ENCODE measurements at places on chromosomes 12 and 14. TPM values are rescaled to one million over a fixed set of nuclear protein-coding genes. Genes with fewer than 3 reads are reported as not detected.

GRCh38 chr14:54104601-54105145, 148.0 kb upstream of the BMP4 start:
- no peak overlapping the region for H3K27ac ChIP-seq
- no peaks in the 10 kb centered on the region for H3K36me3 ChIP-seq
- H3K4me3 ChIP-seq, result no peak overlapping the region
- peaks cover 5% of the 10 kb centered on the region for H3K4me1 ChIP-seq
- DNase-seq, result no peak
- H3K27me3 ChIP-seq, result no peaks in the 10 kb centered on the region

- no peak for DNase-seq
- H3K4me1 ChIP-seq, result no peaks in the 10 kb centered on the region
Measured at GRCh38 chr12:112945515-112945914, 7.2 kb downstream of the OAS3 start.

GRCh38 chr14:60326274-60326673, 77.3 kb downstream of the PPM1A start:
- H3K4me1 ChIP-seq, result peaks cover 4% of the 10 kb centered on the region
- no peaks in the 10 kb centered on the region for H3K27me3 ChIP-seq
- no peak overlapping the region for H3K4me3 ChIP-seq
- no peak overlapping the region for H3K27ac ChIP-seq
- H3K36me3 ChIP-seq, result no peaks in the 10 kb centered on the region

DNA sequence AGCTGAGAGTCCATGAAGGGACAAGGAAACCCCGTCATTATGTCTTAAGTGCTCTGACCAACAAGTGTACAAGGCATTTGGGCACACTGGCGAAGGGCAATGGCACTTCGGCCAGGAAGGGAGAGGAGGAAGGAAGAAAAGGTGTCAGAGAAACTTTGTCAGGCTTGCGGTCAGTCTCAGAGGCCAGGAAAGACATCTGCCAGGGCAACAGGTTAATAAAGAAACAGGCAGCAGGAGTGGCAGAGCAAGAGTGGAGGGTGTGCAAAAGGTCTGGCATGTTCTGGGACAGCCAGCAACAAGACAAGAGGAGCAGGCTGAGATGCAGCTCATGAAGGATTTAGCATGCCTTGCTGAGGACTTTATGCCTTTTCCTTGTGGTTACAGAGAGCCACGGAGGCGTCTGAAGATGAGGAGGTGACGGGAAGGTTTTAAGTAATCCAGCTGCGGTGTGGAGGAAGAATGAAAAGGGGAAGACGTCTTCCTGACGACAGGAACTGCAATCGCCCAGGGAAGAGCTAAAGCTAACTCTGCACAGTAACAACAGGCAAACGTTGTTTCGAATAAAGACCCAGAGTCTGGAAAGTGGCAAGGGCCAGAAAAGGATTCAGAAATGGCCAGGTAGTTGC, 13.1 kb downstream of the APPL2 start:
- no peak overlapping the region for H3K27ac ChIP-seq
- H3K36me3 ChIP-seq, result no peaks in the 10 kb centered on the region
- H3K4me3 ChIP-seq, result no peak overlapping the region

The RIN3 gene
- total RNA-seq, result 18.3 TPM

GRCh38 chr14:101181446-101182313, 278.2 kb upstream of the RTL1 start:
- no peak overlapping the region for H3K27ac ChIP-seq
- no peaks in the 10 kb centered on the region for H3K27me3 ChIP-seq
- H3K4me3 ChIP-seq, result no peak overlapping the region
- H3K4me1 ChIP-seq, result peaks cover 3% of the 10 kb centered on the region
- H3K36me3 ChIP-seq, result no peaks in the 10 kb centered on the region

DNA sequence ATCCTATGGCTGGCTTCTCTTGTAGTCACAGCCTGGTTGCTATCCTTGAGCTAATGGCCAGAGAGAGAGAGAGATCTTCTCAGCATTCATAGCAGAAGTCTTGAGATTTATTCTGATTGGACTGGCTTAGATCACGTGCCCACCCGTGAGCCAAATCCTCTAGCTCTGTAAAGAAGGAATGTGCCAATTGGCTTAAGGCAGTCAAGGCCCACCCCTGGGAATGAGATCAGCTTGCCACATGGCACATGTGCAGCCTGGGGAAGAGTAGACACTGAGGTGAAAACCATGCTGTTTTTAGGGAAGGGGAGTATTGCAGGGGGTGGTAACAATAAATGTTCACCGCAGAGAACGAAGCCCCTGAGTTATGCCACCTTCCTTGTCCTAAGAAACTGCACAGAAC, 36.3 kb downstream of the PLEKHG7 start:
- H3K4me1 ChIP-seq, result peaks cover 2% of the 10 kb centered on the region
- no peak overlapping the region for H3K27ac ChIP-seq

DNA sequence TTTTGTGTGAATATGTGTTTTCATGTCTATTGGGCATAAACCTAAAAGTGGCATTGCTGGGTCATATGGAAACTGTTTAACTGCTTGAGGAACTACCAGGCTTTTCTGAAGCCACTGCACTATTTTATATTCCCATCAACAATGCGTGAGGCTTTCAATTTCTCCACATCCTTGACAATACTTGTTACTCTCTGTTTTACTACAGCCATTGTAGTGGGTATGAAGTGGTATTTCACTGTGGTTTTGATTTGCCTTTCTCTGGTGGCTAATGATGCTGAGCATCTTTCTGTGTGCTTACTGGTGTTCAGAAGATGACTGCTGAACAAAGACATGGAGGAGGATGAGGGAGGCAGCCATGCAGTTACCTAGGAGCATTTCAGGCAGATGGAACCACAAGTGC, 13.2 kb upstream of the TDG start:
- H3K36me3 ChIP-seq, result no peaks in the 10 kb centered on the region
- no peak overlapping the region for H3K4me3 ChIP-seq
- H3K27me3 ChIP-seq, result no peaks in the 10 kb centered on the region
- no peak overlapping the region for H3K27ac ChIP-seq

The GYS2 gene
- total RNA-seq, result not detected

DNA sequence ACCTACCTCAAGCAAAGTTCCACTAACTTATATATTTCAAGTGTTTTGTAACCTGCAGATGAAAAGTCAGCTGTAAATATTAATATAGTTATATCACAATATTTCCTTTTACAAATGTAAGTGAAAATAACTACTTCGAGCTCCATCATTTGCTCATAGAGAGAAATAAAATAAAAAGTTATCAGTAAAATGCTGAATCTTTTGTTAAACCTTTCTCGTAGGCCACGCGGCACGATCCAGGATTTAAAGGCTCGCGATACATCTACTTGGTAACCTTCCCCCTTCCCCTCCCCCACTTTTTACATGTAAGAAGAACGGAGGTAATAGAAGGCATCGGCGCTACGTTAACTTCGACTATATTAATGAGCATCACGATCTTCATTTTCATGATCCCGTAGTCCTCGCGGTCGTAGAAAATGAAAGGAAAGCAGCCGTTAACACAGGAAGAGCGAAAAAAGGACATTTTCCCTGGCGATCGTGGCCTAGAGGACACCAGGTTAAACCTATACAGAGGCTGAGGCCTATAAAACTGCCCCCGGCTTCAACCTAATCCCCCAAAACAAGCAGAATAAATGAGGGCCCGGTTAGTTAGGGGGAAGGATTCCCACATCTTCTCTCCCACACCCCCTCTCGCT, 508 bp downstream of the HNRNPC start:
- H3K4me1 ChIP-seq, result peaks cover 7% of the 10 kb centered on the region
- H3K36me3 ChIP-seq, result no peaks in the 10 kb centered on the region
- H3K27me3 ChIP-seq, result no peaks in the 10 kb centered on the region
- peak overlapping the region; percentile 91 for H3K27ac ChIP-seq
- peak; percentile 20 for DNase-seq

The DEGS2 gene
- 3.4 TPM for total RNA-seq

DNA sequence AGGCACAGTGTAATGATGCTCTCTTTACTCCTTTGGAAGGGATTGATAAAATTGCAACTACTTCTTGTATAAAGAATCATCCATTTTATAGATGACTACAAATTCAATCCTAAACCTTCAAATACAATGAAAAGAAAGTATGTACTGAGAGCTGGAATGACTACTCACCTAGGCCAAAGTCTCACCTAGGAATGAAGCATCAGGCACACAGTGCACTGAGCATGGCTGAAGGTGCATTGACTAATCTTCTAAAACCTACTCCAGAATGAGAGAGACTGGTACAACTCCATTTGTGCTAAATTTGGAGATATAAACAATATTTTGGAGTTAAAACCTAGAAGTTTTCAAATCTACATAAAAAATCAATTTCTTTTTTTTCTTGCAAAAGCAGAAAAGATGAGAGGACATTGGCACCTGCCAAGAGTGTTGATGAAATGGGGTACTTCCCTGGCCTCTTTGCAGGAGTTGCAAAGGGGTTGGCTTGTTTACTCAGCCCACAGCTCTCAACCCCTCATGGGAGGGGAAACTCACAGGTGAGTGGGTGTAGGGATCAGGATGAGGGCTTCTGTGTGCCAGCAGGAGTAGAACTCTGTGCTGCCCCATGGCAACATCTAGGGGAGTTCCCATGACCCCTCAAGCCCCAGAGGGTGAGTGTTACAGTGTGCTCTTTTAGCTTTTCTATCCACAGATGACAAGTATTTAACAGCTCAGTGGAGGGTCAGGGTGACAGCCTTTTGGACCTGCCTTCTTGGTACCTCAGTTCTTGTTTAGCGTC, 31.3 kb downstream of the CLECL1 start:
- H3K4me3 ChIP-seq, result no peak overlapping the region
- H3K36me3 ChIP-seq, result no peaks in the 10 kb centered on the region
- H3K27ac ChIP-seq, result no peak overlapping the region
- no peaks in the 10 kb centered on the region for H3K4me1 ChIP-seq

DNA sequence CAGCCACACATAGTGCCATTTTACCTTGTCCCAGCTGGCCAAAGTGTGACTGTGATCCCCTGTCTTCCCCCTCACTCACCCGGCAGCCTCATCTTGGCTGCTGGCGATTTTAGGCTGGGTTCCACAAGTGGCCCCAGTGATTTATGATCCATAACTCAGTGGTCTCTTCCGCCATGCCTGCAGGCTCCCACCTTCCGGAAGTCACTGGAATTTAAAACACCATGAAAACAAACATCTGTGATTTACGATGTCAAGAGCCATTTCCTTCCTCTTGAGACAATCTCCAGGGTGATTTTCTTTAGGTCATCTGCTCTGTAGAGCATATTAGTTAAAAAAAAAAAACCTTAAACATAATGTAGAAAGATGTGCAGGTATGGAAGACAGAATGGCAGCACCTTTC, 282.3 kb downstream of the CACNA1C start:
- no peak overlapping the region for H3K27ac ChIP-seq
- H3K4me3 ChIP-seq, result no peak overlapping the region
- no peaks in the 10 kb centered on the region for H3K27me3 ChIP-seq

GRCh38 chr14:81523616-81524015, 10.0 kb downstream of the SEL1L start:
- H3K27ac ChIP-seq, result no peak overlapping the region
- no peak for DNase-seq
- H3K36me3 ChIP-seq, result no peaks in the 10 kb centered on the region
- no peaks in the 10 kb centered on the region for H3K27me3 ChIP-seq

The NPC2 gene
- total RNA-seq, result 222 TPM

- no peak for DNase-seq
- no peak overlapping the region for H3K4me3 ChIP-seq
- H3K36me3 ChIP-seq, result no peaks in the 10 kb centered on the region
- H3K4me1 ChIP-seq, result no peaks in the 10 kb centered on the region
Measured at GRCh38 chr14:72736786-72737559, 156.9 kb downstream of the DPF3 start.

The NUAK1 gene
- total RNA-seq, result 2.8 TPM

GRCh38 chr14:35366056-35366451, 38.5 kb downstream of the NFKBIA start:
- DNase-seq, result no peak
- H3K4me1 ChIP-seq, result peaks cover 21% of the 10 kb centered on the region
- no peaks in the 10 kb centered on the region for H3K36me3 ChIP-seq
- H3K4me3 ChIP-seq, result no peak overlapping the region
- no peaks in the 10 kb centered on the region for H3K27me3 ChIP-seq

The PLEKHA5 gene
- total RNA-seq, result 45.7 TPM

GRCh38 chr12:124242529-124243065, 52.3 kb upstream of the RFLNA start:
- no peaks in the 10 kb centered on the region for H3K27me3 ChIP-seq
- H3K4me3 ChIP-seq, result no peak overlapping the region
- no peaks in the 10 kb centered on the region for H3K4me1 ChIP-seq

GRCh38 chr12:54162741-54163140, 26.0 kb downstream of the SMUG1 start:
- DNase-seq, result no peak
- no peaks in the 10 kb centered on the region for H3K27me3 ChIP-seq
- H3K4me3 ChIP-seq, result no peak overlapping the region
- H3K27ac ChIP-seq, result no peak overlapping the region
- H3K4me1 ChIP-seq, result peaks cover 10% of the 10 kb centered on the region
- no peaks in the 10 kb centered on the region for H3K36me3 ChIP-seq

DNA sequence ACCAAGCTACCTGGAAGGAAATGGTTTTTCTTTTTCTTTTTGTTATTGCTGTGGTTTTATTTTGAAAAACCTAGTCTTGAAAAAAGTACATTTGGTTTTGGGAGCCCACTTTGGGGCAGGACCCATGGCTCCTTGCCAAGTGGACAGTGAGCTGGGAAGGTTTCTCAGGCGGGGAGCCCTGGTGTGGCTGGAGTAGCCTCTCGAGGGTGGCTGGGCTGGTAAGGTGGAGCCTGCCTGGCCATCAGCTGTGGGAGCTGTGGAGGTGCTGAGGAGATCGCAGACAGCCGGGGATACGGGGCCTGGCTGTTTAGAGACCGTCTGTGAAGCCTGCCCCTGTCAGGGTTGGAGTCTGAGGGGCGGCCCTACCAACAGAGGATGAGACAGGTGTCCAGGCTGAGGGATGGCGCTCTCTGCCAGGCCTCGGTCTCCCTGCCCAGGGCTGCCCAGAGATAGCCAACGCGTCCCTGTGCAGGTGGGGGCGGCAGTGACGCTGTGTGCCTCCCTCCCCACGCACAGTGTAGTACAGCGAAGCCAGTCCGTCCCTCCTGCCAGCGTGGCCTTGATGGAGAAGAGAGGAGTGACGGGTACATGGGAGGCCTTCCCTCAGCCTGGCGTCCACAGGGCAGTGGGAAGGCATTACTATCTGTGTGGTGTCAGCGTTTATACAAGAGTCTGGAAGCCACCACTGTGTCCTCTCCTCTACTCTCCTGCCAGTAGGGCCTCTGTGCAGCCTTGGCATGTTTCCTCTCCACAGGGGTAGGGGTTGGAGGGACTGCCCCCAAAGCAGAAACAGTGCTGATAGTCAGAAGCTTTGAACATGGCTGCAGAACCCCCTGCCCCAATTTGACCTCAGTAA, 5.9 kb downstream of the RIN3 start:
- no peak overlapping the region for H3K4me3 ChIP-seq
- no peak for DNase-seq
- H3K27ac ChIP-seq, result no peak overlapping the region
- no peaks in the 10 kb centered on the region for H3K36me3 ChIP-seq
- H3K4me1 ChIP-seq, result peaks cover 3% of the 10 kb centered on the region

The TMEM179 gene
- total RNA-seq, result not detected

DNA sequence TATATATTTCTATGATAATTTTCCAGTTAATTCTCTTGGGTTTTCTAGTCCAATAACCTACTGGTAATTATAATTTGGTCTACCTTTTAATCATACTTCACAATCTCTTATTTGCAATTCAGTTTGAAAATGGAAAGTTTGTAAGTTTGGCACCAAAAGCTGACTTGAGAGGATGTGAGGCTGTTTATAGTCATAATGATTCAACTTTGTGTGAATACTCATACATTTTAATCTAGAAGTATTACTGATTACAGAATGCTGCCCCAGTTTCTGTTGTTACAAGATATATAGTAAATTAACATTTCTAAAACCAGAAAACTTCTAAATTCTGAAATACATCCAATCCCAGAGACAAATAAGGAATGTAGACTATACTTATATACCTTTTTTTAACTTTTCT, 158.2 kb downstream of the SLC38A4 start:
- H3K36me3 ChIP-seq, result no peaks in the 10 kb centered on the region
- H3K27me3 ChIP-seq, result no peaks in the 10 kb centered on the region
- no peak for DNase-seq
- H3K4me1 ChIP-seq, result no peaks in the 10 kb centered on the region
- H3K4me3 ChIP-seq, result no peak overlapping the region
- no peak overlapping the region for H3K27ac ChIP-seq

All from ovary (tissue), 10 donors.